ENCODE measurements at places on chromosomes 5 and 9. TPM values are rescaled to one million over a fixed set of nuclear protein-coding genes. Genes with fewer than 3 reads are reported as not detected.

The ESM1 gene
- not detected for total RNA-seq

The GLRA1 gene
- total RNA-seq: not detected

The MARCOL gene
- not detected for total RNA-seq

The QRFP gene
- not detected for total RNA-seq

The TRIM23 gene
- total RNA-seq: 6.0 TPM

The GPR21 gene
- total RNA-seq: 1.0 TPM
